Activated naive CD4-positive, alpha-beta T cell treated with anti-CD3 and anti-CD28 coated beads, Interleukin-2, amount 50 U/mL, for 72 hours (primary cell): ENCODE measurements at places on chromosomes 5 and 9.

GRCh38 chr5:161676103-161676502, 9.4 kb upstream of the GABRA6 start:
- DNase-seq: no peak

- DNase-seq: no peak
These were observed 293.2 kb downstream of the ARHGAP26 start for GRCh38 chr5:143063175-143063970.

DNA sequence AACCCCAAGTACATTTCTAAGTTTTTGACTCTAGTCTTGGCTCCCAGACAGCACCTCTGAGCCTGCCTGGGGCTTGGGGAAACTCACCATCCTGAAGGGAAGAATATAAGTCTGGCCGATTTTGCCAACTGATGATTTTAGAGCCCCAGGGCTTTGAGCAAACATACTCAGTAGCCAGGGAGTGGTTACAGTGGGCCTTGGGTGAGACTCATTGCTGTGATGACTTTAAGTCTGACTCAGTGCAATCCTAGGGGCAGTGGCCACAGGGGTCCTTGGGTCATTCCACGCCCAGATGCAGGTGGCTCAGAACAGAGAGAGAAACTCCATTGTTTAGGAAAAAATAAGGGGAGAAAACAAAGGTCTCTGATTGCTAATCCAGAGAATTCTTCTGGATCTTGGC, 312.0 kb upstream of the EDIL3 start:
- DNase-seq: no peak

- no peak for DNase-seq
These were observed 84.0 kb downstream of the COL5A1 start for GRCh38 chr9:134725605-134725940.

DNA sequence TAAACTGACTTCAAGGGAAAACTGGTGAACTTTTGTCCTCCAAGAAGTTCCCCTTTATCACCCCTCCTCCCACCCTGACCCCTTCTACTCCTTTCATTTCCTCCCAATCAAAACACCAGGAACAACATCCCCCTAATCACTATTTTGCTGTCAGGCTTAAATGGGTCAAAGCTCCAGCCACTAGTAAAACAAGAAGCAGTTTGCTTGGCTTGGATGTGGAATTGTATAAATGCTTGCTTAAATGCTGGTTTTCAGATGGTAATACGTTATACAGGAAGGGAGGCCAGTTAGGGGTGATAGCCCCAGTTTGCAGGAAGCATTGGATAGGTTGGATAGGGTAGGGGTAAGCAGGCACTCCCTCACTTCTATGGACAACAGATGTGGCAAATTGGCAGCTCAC, 473.6 kb downstream of the AGTPBP1 start:
- DNase-seq: no peak

GRCh38 chr9:135971111-135971766, 10.1 kb upstream of the UBAC1 start:
- DNase-seq: no peak

DNA sequence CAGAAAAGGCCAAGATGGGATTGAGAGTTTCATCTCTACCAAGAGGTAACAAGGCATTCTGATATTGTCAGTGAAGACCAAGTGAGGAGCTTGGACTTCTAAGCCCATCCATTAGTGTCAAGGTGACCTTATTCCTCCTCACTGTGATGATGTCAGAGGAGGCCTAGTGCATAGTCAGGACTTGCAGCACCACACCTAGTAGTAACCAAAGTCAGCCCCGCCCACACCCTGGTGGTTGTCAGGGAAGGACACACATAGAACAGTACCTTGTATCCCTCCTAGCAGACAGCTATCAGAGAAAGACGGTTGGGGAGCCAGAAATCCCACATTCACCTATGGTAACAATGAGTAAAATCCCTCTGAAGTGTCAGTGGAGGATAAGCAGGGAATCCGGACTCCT, 111.7 kb downstream of the AP3B1 start:
- DNase-seq: no peak
